ENCODE measurements at places on chromosomes 3 and 15. TPM values are rescaled to one million over a fixed set of nuclear protein-coding genes. Genes with fewer than 3 reads are reported as not detected.

CHRM5 gene
- under 0.01 TPM for total RNA-seq

TFRC gene
- total RNA-seq, result 149 TPM

SERINC4 gene
- not detected for total RNA-seq

DNAH12 gene
- under 0.01 TPM for total RNA-seq

CSNK1G1 gene
- total RNA-seq, result 21.0 TPM

ST3GAL6 gene
- total RNA-seq, result 0.99 TPM

MEIS2 gene
- 51.1 TPM for total RNA-seq
